Activated CD4-positive, alpha-beta T cell treated with anti-CD3 and anti-CD28 coated beads for 24 hours (primary cell): ENCODE measurements at places on chromosomes 5 and 9.

GRCh38 chr9:131633491-131634031 is 88.2 kb downstream of the PRRT1B start:
- no peak for DNase-seq

GRCh38 chr5:10875201-10875768 is 114.3 kb upstream of the DAP start:
- DNase-seq = no peak

GRCh38 chr9:121581786-121582600 is 69.4 kb upstream of the DAB2IP start:
- DNase-seq = no peak

GRCh38 chr5:5140479-5141338 is 579 bp downstream of the ADAMTS16 start:
- DNase-seq = no peak

- DNase-seq = peak; percentile 35
These were observed 157.1 kb downstream of the ARRDC3 start for GRCh38 chr5:91225848-91226686.

DNA sequence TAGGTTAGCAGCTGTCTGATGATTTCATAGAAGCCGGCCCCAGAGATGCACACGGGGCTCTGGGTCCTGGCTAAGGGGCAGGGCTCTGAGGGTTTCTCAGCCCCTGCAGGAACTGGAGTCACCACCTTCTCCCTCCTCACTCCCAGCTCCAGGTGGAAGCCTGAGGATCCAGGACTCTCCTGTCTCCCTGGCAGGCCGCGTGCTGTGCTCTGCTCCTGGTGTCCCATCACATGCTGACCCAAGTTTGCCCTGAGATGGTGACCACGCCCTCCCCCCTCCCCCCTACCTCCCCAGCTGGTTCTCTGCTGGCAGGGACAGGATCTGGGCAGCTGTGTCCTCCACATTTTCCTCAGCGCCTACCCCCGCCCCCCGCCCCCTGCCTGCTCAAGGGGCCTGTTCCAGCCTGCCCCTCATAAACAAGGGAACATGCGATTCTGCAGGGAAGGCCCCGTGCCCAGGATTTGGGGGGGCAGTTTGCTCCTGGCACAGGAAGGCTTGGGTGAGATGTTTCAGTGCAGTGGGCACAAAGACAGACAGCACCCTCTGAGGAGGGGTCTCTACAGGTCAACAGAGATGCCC is 87.4 kb downstream of the PSD2 start:
- no peak for DNase-seq

DNA sequence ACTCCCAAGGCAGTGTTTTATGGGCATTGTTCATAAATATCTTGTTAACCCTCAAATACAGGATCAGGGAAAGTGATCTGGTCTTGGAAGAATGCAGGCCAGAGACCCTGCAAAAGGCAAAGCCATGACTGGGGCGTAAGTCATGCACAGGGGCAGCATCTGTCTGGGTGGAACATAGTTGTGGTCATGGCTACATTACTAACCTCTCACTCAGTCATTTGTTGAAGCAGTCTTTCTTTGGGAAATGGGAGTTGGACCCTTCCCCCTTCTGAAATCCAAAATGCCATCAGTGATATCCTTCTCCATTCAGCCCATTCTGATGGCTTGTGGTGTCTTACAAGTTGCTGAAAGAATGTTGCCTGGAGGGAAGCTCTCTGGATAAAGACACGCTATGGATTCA is 68.1 kb downstream of the GDNF start:
- DNase-seq = no peak

DNA sequence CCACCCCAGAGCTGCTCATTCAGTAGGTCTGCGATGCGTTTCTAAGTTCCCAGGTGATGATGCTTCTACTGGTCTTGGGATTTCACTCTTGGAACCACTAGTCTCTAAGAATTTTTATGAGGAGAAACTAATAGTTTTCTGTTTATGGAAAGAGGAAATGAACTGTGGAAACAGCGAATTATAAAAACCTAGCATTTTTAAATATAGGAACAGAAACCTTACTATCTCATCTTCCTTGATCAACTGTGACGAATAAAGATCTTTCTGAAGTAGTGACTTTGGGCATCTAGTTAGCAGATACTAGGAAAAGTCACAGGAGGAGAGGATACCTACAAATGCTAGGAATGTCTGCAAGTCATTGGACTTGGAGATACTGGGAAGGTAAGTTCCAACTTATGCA is 376.8 kb upstream of the RFX3 start:
- no peak for DNase-seq

DNA sequence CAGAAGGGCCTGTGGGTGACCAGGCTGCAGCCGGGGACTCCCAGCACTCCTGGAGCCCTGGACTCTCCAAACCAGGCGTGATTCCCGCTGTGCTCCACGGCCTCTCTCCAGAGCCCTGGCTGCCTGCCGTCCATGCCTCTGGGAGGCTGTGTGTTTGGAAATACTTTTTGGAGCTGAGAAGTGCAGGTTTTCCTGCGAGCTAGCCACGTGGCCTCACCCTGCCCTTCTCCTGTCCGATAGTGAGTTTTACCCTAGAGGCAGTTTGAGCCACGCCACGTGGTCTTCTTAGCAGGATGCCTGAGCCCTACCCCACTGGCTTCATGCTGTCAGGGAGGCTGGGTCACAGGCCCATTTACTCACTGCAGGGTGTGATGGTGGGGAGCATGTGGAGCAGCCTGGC is 71.3 kb downstream of the COL5A1 start:
- no peak for DNase-seq

DNA sequence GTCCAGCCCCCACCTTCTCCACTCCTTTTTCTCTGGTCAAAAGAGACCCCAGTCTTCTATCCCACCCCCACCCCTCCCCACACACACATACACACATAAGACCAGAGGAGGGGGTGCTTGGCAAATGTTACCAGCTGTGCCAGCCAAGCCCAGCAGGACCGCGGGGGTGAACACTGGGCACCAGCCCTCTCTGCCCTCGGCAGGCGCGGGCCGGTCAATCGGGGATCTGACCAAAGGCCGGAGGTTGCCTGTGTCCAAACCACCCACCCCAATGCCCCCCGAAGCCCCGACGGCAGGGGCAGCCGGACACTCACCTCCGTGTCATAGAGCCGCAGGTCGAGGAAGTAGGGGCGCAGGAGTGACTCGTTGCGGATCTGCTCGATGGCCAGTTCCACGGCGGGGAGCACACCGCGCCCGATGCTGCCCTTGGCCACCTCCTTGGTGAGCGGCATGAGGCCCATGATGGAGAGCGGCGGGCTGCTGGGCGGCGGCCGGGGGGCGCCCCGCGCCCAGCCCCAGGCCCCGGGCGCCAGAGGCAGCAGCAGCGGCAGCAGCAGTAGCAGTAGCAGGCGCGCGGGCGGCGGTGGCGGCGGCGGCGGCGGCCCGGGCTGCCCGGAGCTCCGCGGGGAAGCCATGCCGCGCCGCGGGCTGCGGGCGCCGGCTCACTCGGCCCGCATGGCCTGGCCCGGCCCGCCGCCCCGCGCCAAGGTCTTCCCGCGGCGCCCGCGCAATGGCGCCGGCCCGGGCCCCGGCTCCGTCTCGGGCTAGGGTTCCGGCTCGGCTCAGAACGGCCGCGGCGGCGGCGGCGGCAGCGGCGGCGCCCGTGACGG is 417 bp downstream of the GABBR2 start:
- no peak for DNase-seq

DNA sequence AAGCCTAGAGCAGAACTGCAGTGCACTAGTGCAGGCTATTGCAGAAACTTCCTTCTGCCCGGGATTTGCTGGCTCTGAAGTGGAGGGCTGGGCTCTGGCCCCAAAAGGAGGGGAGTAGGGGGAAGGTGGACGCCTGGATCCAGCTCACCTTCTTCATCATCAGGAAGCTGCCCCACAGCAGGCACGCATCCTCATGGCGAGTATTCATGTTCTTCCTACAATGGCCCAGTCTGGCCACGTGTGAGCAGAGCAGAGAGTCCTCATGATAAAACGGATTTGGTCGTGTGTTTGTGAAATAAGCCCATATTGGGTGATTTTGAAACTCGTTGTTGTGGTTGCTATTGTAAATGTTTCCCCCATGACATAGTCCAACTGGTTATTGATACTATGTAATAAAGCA is 8.2 kb upstream of the GLIPR2 start:
- DNase-seq = no peak

GRCh38 chr5:178415353-178415752 is 174.8 kb downstream of the COL23A1 start:
- no peak for DNase-seq

- DNase-seq = no peak
These were observed 24.4 kb upstream of the CLK4 start for GRCh38 chr5:178651046-178651810.

DNA sequence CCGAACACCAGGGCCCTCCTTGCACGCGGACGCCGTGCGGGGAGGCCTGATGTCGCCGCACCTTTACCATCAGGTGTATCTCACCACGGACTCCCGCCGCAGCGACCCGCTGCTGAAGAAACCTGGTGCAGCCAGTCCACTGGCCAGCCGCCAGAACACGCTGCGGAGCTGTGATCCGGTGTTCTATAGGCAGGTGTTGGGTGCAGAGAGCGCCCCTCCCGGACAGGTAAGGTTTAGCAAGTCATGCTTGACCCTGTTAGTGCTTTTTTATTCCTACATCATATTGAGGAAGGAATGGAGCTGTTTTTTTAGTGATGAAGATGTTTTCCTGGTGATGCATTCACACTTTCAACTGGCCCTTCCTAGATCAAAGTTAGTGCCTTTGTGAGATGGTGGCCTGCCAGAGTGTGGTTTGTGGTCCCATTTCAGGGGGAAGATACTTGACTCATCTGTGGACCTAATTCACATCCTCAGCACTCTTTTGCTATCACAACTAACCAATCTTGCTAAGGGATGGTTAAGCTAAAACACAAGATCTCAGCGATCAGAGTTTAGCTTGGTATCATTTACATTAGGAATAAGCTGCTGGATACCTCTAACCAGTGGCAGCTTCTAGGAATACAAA is 2.7 kb downstream of the PCDHGC3 start:
- no peak for DNase-seq

DNA sequence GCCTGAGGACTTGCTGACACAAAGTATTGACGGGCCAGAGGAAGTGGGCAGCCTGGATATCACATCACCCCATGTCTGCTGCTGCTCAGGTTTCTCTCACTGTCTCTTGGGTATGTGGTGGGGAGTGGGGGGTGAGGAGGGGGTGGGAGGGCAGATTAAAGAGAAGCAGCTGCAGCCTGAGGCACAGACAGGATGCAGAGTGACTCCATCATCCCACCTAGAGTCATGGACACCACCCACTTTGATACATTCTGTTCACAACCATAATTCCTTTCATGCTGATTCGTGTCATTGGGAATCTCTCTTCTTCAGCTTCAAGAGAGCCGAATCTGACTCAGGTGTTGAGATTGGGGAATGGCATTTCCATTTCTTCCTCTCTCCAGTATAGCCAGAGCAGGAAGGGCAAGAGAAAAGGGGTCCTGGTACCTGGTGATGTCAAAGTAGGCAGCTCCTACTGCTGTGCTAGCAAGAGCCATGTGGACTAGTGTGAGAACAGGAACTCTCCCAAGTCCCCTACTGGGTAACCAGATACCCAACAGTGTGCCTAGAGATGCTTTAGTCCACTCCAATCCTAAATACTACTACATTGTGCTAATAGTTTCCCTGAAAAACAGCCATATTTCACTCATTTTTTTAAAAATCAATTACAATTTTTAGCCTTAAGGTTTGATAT is 22.4 kb downstream of the GRAMD2B start:
- DNase-seq = no peak

DNA sequence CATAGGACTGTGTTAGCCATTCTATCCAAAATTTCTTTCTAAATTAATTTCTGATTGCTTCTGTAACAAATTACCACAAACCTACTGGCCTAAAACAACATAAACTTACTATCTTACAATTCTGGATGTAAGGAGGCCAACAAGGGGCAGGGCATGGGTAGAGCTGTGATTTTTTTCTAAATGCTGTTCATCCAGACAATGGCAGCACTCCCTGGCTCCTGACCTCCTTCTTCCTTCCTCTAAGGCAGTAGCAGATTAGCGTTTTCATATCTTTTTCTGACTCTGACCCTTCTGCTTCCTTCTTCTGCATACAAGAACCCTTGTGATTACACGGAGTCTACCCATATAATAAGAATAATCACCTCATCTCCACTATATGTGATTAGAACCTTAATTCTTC is 1005.8 kb downstream of the CDH12 start:
- DNase-seq = no peak

DNA sequence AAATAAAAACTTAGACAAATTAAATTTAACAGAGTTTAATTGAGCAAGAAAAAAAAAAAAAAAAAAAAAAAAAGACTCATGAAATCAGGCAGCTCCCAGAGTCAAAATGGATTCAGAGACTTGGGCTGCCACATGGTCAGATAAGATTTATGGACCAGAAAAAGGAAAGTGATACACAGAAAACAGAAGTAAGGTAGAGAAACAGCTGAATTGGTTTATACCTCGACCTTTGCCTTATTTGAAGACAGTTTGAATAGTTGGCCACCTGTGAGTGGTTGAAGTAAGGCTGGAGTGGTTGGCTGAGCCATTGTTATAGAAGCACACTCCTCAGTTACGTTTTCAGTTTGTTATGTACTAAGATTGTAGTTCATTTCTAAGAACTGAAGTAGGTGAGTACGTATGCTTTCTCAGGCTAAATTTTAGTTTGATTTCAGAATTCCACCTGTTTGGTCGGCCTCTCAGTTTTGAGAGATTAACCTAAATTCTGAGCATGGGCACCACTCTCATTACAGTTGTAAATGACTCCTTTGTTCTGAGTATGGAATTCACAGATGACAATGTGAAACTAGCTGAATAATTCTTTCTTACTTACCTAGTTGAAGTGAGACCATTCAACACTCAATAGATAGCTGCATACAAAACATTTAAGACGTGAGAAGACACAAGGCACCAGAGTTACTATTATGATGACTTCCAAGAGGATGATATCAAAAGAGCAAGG is 149.0 kb downstream of the AOPEP start:
- DNase-seq = no peak

DNA sequence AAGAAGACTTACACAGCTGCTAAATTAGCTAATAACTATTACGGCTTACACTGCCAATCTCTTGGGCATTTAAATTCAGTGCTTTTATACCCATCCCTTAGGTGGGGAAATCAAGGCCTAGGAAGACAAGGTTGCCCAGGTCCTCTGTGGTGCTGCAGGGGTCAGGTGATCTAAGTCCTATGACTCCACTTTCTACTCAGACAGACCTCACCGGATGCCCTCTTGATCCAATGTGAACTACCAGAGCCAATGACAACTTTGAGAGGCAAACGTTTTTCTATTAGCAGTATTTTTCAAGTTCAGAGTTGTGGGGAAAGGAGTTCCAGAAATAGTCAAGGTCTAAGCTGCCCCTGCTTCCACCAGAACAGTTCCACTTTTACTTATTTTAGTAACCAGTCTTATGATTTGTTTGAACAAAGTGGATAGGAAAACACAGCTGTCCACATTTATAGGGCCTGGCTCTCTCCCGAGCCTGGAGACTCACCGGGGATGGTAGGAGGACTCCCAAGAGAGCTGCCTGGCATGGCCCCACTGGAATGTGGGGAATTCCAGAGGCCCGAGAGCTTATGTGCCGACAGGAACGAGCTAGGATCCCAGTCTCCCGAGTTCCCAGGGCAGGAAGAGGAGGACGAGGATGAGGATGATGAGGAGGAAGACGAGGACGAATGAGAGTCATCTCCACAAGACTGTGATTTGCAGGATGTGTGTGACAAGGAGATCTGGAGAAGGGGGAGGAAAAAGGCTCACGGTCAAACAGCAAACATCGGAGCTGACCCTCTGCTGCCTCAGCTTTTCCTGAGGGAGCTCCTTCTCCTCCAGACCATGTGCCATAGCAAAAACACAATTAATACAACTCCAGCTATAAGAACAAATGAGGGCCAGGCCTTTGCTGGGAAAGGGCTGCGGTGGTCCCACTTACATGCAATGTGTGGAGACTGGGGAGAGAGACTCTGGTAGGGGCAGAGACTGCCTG is 16.7 kb downstream of the FAM193B start:
- DNase-seq = no peak
